SW 1271 (cell line): ENCODE measurements at places on chromosomes 4 and X.
A peak's percentile ranks its signal among the peaks of the same experiment; 100 is the strongest.

- DNase-seq = no peak
Measured at GRCh38 chr4:88010966-88011365, 3.5 kb downstream of the PKD2 start.

GRCh38 chr4:79679859-79680258 is 271.8 kb upstream of the GK2 start:
- no peak for DNase-seq

- DNase-seq = no peak
Measured at GRCh38 chr4:173793937-173794510, 264.0 kb upstream of the HAND2 start.

DNA sequence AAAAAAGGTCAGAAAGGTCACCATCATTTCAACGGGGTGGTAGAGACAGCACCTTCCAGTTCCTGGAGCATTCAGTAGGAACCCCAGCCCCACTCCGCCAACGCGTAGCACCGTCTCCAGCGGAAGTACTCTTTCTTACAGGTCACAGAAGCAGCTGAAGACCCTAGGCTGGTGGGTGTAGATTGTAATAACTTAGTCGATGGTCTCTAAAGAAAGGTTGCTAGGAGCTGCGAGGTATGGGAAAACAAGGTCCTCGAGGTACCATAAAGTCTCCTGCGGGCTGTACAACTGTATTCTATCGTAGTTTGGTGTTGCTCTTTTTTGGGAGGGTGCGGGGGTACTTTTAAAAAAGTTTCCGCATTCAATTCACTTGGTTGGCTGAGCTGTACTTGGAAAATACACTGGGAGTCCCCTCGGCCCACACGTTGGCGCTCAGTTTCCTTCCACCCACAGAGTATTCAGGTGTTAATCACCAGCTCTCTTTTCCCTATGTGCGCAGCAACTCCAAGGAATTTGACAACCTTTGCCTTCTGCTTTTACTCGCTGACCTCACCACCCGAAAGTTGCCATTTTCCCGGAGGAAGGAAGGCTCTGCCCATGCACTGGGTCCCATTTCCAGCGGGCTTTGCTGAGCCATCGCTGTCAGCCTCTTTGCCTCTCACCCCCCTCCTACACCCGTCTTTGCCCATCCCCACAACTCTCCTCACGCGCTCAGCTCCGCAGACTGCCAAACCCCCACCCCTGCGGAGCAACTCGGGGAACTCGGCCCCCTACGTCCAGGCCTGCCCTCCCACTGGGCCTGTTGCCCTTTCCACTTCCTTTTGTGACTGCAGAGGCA is 4.8 kb upstream of the SOX3 start:
- no peak for DNase-seq

- no peak for DNase-seq
Measured at GRCh38 chrX:118221270-118221669, 104.7 kb upstream of the KLHL13 start.

GRCh38 chr4:15935504-15936402 is 2.8 kb downstream of the FGFBP1 start:
- DNase-seq = no peak

- DNase-seq = peak; percentile 44
Measured at GRCh38 chr4:125750828-125751466, 436.2 kb downstream of the FAT4 start.

DNA sequence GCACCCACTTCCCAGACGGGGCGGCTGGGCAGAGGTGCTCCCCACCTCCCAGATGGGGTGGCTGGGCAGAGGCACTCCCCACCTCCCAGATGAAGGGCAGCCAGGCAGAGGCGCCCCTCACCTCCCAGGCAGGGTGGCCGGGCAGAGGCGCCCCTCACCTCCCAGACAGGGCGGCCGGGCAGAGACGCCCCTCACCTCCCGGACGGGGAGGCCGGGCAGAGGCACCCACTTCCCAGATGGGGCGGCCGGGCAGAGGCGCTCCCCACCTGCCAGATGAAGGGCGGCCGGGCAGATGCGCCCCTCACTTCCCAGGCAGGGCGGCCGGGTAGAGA is 61.2 kb downstream of the UPRT start:
- DNase-seq = no peak

DNA sequence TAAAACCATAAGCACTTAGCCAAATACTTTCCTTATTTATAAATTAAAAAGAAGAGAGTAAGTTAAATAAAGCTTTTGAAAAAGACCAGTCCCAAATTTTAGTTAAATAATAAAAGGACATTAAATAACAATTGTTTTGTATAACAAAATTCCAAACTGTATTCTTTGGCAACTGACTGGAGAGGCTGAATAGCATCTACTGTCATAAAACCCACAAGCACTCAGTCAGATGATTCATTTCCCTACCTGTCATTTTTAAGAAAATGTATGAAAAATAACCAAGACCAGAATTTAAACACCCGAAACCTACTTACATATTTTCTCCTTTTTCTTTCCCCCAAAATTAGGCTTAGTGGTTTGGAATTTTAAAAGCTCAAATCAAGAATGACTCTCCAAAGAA is 32.5 kb upstream of the SMIM10L2A start:
- no peak for DNase-seq

GRCh38 chr4:681736-682451 is 7.1 kb downstream of the SLC49A3 start:
- DNase-seq = no peak

- no peak for DNase-seq
Measured at GRCh38 chr4:185867770-185868169, 55.8 kb upstream of the SORBS2 start.

- DNase-seq = no peak
Measured at GRCh38 chrX:131225078-131225477, 64.0 kb downstream of the IGSF1 start.

- no peak for DNase-seq
Measured at GRCh38 chrX:148567779-148568178, 67.4 kb downstream of the AFF2 start.

- no peak for DNase-seq
Measured at GRCh38 chr4:90994851-90995574, 867.8 kb downstream of the CCSER1 start.

DNA sequence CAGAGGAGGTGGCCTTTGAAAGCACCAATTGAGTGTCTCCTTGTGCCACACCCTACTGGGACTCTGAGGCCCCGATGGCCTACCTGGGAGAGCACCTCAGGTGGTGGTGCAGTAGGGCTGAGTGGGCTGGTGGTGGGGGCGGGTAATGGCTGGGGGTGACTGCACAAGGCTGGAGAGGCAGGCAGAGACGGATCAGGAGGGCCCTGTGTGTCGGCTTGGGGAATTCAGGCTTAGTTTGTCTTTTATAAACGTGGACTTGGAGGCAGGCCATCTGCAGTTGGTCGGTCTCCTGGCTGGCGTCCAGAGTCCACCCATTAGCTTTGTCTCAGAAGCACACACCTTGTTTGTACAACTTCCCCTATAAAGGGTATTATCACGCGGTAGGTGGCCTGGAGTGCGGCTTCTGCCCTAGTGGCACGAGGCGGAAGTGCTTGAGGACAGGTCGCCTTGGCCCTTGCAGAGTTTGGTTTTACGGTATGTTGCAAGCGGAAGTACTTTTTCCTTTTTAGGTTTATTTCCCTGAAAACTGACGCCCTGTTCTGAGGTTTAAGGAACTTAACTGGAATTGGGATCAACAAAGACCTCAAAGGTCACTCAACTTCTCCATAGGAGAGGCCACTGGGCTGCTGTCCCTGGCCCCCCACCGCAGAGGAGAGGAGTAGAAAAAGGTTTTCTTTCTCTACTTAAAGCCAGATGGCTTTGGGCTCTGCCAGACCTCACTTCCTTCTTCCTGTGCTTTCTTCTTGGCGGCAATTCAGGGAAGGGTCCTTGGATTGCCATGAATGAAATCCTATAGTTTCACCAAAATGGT is 8.0 kb downstream of the TBC1D14 start:
- no peak for DNase-seq

DNA sequence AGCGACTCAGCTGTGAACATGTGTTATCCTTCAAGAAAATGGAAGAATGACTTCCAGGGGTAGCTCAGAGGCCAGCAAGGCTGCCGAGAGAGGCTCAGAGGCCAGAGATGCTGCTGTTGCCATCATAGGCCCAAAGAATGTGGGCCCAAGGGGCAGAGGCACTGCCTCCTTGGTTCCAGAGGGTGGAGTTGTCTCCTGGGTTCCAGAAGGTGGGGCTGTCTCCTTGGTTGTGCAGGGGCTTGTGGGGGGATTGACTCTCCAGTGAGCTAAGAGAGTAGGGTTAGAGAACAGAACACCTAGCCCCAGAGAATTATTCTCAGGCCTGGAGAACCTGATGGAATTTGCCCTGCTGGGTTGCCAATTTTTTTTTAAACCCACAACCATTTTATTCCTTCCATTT is 62.6 kb downstream of the DGKK start:
- no peak for DNase-seq

DNA sequence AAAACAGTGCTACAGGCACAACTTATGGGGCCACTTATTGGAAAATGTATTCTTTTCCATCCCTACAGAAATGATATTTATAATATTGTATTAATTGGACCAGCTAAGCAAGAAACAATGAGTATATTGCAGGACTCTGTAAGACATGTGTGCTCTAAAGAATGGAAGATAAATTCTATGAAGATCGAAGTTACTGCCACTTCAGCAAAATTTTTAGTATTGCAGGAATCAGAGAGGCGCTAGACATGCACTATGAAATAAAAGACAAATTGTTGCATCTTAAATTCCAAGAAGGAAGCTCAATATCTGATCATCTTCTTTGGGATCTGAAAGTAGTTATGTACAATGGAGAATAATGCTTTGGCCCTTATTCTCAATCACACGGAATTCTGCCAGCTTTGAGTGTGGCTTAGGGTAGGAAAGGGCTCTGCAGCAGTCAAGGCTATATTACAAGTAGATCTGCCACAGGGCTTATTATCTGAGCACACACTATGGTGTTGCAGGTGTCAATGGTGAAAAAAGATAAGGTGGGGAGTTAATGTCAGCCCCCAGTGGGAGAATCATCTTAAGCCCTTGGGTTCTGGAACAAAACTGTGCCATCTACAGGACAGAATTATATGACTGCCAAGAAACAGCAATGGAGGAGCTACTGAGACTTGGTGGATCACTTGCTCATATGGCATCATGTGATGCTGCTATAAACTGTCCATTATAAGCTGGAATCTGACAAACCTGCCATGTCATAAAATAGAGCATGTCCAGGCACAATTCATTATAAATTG is 334.0 kb upstream of the NDST3 start:
- peak; percentile 5 for DNase-seq

DNA sequence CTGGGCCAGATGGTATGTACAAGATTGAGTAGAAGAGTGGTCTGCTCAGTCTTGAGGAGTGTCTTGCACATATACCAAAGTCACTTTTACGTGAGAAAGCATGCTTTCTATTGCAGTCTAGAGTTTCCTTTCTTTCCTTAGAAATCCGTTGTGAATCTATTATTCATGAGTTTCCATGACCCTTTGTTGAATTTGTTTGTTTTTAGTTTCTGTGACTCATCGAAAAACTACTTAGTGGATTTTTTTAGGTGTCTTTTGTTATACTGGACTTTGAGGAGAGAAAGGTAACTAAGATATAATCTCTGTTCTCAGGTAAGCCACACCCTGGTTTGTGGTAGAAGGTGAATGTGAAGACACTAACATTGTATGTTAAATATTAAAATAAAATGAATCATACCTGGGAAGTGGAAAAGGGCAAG is 23.0 kb downstream of the GALNT7 start:
- no peak for DNase-seq

- no peak for DNase-seq
Measured at GRCh38 chrX:72011734-72012133, 101.1 kb downstream of the NHSL2 start.

DNA sequence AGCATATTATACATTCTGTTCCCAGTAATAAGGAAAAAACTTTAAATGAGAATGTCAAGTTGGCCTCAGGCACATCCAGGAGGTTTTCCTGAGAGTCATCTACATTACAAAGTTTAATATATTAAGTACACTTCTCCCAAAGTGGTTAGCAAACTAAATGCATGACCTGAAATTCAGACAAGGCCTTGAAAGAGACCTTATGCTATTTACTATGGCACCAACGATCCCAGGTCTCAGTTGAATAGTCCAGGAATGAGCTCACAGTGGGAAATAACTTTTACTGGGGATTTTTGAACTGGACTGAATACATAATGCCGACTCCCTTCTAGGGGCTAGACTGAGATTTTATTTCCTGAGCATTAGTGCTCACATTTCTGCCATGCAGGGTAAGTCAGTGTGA is 1577.5 kb upstream of the PCDH7 start:
- no peak for DNase-seq

GRCh38 chr4:81807386-81807785 is 335.7 kb upstream of the RASGEF1B start:
- DNase-seq = no peak

DNA sequence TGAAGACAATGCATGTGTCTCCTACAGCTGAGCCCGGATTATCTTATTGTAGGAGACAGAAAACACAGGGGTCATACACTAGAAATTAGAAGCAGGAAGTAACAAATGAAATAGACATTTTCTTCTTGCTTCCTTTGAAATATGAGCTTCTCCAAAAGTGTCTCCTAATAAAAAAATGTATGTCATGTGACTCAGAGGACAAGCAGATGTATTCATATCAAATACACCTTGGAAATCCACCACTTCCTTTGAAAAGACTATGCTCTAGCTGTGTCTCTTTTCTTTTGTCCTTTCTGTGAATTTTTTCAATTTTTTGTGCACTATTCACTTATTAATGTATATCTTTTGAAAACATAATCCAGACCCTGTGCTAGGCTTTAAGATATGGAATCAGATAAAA is 1906.2 kb downstream of the C4orf33 start:
- no peak for DNase-seq

DNA sequence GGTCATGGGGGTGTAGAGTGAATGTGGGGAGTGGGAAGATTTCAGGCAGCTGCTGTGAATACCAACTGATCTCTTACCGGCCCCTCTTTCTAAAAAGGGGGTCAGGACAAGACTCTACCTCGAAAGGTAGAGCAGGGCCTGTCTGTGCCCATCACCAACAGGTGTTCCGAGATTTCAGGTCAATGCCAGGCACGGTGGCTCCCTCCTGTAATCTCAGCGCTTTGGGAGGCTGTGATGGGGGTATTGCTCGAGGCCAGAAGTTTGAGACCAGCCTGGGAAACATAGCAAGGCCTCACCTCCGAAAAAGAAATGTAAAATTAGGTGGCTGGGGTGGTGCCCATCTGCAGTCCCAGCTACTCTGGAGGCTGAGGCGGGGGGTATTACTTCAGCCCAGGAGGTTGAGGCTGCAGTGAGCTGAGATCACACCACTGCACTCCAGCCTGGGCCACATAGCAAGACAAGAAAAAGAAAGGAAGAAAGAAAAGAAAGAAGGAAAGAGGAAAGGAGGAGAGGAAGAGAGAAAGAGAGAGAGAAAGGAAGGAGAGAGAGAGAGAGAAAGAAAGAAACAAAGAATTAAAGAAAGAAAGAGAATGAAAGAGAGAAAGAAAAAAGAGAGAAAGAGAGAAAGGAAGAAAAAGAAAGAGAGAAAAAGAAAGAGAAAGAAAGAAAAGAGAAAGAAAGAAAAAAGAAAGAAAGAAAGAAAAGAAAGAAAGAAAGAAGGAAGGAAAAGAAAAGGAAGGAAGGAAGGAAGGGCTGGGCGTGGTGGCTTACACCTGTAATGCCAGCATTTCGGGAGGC is 50.1 kb downstream of the CRLF2 start:
- DNase-seq = no peak

DNA sequence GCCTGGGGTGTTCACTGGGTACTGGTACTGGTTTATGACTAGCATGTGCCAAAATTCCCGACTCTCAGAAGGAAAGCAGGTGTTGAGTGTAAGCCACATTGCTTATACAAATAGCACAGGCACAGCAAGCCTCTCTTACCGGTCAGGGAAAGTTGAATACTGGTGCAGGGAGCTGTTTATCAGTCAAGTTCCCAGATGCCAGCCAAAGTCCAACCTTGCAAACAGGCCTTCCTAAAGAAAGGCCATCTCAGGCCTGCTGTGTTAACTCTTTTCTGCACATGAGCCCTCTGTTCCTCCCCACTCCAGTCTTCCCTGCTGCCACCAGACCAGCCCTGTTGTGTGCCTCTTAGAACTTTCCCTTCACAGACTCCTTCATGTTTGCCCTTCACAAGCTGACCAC is 34.2 kb downstream of the PKD2 start:
- no peak for DNase-seq
